ENCODE measurements at places on chromosomes 6 and 20.
A peak's percentile ranks its signal among the peaks of the same experiment; 100 is the strongest.

DNA sequence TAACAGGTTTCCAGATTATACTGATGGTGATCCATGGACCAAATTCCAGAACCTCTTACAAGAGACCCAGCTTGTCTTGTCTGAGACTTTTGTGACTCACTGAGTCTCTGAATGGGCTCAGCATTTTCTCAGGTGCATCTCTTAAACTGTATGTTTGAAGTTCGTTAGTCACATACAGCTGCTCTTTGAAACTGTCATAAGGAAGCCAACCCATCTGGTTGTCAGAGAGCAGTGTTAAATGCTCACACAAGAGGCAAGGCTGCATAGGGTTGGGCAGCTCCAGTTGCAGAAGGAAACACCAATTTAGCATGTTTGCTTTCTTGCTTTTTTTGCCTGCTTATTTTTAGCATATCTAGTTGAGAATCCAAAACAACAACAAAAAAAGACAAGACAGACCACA is 47.1 kb downstream of the TRIM27 start:
- no peak for DNase-seq

DNA sequence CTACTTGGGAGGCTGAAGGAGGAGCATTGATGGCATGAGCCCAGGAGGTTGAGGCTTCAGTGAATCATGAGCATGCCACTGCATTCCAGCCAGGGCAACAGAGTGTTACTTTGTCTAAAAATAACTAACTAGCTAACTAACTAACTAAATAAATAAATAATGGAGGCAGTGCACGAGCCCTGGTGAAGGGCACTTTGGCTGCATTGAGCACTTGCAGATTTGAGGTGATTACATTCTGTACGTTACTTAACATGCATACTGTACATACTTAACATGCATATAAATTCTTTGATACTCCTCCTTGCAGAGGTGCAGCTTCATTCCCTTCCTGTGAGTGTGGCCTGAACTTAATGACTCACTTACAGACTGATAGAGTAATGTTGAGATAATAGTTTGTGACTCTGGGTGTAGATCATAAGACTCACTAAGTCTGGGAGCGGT is 10.7 kb downstream of the HLA-A start:
- no peak for DNase-seq

- DNase-seq: peak; percentile 30
These were observed 867 bp downstream of the EBF4 start for GRCh38 chr20:2693286-2694007.

GRCh38 chr6:135972150-135972549 is 120.6 kb downstream of the PDE7B start:
- DNase-seq: no peak
